BE2C (cell line): ENCODE measurements at places on chromosomes 3 and 15.

DNA sequence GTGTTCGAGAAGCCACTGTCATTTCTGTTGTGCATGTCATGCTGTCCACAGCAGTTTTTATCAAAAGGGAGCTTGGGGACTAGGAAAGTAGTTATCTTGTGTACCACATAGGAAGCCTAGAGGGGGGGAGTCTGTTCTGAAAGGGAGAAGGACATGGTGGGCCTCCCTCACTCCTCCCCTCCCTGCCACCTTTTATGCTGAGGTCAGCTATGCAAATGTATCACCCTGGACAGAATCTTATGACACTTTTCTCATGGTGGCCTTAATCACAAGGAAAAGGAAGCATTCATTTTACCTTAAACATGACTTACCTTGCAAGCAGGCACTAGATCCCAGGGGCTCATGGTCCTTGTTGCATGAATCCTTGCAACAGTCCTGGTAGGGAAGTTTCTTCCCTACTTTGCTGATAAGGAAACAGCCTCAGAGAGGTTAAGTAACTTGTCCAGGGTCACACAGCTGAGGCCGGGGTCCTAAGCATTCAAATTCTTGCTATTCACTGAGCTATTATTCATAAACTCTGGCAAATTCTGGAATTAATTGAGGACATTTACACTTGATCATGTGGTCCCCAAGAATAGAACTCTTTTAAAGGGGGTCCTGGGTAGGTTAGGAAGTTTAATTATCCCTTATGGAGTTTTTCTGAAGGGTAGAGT, 81.1 kb upstream of the SLC6A1 start:
- DNase-seq: no peak

- DNase-seq: no peak
These were observed 27.1 kb downstream of the HES1 start for GRCh38 chr3:194162817-194163584.

DNA sequence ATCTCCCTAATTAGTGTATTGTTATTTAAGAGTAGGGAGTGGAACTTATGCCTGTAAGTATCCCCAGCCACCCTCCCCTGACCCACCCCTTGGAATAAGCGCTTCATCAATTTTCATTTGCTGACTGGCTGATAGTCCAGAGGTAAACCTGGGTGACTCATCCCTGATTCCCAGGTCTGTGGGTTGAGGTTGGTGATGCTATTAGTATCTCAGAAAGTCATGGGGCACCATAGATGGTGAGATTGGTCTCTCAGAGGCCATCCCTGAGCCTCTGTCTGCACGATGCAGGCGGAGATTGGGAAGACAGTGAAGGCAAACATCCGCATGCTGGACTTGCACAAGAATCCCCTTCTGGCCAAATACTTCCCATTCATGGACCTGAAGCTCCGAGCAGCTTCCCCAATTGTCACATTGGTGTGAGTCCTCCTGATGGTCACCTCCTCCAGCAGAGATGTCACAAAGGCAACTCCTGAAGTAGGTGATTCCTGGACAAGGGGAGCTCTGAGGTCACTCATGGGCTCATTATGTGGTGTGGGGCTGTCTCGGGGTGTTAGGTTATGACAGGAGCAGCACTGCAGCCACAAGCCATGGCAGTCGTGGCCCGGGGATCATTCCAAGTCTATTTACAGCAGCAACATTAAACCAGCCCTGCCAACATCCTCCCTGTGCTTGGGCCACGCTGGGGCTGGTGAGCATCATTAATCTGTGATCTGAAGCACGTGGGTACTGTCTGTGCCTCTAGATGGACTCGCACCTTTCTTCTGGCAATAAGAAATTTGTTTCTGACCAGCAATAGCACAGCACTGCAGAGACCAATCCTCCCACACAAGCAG, 6.8 kb upstream of the TXNRD3 start:
- no peak for DNase-seq

DNA sequence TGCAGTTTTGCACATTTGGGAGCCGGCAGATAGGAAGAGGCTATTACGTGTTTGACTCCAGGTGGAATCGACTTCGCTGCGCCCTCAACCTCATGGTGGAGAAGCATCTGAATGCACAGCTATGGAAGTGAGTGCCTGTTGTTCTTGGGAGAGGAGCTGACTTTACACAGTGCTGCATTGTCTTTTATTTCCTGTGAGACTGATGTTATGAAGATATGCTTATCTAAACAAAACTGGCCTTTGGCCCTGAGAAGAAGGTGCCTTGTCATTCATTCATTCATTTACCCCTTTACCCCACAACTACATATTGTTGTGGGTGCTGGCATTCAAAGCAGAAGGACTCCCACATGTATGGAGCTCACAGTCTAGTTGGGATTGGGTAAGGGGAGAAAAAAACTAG, 32.6 kb downstream of the PSMD6 start:
- no peak for DNase-seq

DNA sequence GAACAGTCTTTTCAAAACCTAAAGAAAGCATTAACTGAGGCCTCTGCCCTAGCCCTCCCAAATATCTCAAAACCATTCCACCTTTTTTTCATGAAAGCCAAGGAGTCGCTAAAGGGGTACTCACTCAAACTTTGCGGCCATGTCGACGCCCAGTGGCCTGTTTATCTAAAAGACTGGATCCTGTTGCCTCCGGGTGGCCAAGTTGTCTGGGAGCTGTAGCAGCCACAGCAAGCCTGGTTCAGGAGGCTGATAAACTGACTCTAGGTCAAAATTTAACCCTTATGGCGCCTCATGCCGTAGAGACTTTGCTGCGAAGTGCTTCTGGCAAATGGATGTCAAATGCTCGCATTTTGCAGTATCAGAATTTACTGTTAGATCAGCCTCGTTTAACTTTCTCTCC, 39.5 kb downstream of the ZBTB11 start:
- no peak for DNase-seq

DNA sequence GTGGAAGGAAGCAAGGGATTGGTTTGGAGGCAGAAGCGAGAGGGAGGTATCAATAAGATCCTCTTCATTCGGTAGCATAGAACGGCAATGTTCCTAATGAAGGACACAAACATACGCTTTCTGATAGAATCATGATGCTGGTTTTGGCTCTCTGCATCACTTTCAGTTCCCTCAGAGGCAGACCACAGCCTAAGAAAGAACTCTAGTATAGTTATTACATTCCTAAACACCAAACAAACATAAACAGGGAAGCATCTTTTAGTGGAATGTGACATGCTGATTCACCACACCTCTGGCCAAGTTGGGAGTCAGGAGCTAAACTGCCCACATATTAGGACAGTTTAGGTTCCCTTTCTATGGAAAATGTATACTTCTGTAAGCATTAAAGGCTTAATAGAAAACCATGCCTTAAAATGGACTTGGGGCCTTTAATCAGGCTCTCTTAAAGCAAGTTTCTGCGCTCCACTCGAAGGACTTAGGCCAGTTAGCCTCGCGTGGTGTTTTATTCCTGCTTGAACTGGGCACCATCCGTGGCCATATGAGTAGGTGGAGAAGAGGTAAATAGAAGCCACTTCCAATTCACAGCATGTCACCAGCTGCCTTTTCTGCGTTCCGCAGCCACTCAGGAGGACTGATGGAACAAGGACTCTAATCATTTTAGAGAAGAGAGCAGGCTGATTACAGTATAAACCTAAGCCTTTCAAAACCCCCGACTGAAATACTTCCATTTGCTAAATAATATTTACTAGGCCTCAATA, 53.7 kb downstream of the CD47 start:
- DNase-seq: no peak

DNA sequence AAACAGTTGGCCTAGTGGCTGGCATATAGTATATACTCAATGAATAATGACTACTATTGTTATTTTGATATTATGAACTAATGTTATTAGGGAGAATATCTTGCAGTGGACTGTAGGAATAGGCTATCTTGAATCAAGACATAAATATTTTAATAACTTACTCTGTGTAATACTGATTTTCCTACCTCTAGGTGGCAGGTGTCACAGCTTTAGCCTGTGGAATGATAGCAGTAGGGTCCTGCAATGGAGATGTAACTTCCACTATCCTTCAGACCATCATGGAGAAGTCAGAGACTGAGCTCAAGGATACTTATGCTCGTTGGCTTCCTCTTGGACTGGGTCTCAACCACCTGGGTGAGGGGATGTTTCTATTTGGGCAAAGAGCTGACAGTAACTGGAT, 6.5 kb downstream of the PSMD2 start:
- no peak for DNase-seq

DNA sequence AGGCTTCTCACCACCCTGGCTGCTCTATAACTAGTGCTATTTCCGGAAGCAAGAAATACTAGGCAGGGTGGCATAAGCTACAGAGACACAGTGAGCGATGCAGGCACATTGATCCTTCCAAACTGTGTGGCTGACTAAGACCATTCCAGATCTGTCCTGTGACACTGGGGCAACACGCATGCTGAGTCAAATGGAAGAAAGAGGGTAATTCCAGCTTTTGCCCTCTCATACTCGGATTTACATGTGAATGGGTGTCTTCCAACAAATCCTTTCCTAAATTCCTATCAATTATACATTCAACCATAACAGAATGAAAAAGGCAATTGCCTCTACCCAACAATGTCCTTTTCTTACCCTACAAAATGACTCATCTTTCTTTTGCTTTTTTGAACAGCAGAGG, 5.1 kb downstream of the FSIP1 start:
- DNase-seq: no peak

DNA sequence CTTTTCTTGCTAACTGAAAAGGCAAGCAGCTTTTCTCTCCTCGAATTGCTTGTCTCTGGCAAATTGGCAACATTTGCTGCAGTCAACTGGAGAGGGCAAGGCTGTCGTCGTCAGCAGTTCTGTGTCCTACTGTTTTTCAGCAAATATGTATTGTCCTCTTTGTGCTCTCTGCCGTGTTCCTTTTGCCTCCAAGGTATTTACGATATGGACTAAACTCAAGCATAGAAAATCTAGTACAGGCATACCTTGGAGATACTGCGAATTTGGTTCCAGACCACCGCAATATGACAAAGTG, 558 bp upstream of the SLC30A4 start:
- no peak for DNase-seq

DNA sequence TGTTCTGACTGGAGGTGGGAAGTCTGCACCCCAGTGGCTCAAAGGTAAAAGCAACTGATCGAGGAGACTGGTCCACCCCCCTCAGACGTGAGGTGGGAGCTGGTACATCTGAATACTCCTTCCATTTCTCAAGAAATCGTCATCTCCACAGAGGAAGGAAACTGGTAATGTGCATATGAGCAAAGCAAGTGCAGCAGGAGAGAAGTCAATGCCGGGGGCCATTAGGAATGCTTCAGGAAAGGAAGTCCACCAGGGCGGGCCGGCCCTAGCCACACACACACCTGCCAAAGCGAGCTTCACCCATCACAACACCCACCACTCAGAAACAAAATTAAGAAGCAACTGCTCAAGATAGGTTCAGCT, 8.5 kb downstream of the TBC1D2B start:
- DNase-seq: no peak

DNA sequence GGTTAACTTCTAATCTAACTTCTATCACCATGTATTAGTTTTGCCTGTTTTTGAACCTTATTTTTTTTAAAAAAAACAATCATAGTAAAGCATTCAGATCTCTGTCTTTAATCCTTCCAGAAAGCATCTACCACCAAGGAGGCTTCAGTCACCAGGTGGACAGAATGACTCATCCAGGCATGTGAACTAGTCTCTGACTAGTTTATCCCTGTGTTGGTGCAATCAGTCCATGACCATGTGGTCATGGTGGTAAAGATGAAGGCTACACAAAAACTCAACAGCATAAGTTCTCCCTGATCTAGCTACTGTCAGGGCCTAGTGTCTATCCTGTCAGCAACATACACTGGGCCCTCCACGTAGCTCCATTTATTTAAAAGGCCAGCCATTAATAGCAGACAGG, 750.6 kb downstream of the AGBL1 start:
- no peak for DNase-seq

DNA sequence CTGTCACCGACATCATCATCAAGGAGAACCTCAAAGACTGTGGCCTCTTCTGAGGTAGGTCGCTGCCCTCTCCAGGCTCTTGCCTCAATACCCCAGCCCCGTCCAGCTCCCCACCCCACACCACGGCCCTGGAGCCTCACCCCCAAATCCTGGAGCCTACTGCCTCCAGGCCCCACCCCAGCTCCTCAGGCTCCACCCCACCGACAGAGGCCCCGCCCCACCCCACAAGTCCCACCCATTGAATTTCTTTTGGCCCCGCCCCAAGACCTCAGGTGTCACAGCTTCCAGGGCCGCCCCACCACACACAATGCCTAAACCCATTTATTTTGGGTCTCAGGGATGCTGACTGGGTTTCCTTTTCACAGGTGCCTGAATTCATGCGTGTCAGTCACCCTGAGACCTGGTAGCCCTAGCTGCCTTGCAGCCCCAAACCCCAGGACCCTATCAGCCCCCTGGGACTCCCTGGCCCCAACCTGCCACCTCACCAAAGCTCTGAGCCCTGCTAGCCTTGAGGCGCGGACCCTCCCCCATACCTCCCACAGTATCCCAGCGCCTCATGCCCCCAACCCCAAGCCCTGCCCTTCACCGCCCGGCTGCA, 3.6 kb downstream of the GNAT1 start:
- no peak for DNase-seq

- no peak for DNase-seq
These were observed 12.2 kb downstream of the SLCO2A1 start for GRCh38 chr3:134017490-134017889.

DNA sequence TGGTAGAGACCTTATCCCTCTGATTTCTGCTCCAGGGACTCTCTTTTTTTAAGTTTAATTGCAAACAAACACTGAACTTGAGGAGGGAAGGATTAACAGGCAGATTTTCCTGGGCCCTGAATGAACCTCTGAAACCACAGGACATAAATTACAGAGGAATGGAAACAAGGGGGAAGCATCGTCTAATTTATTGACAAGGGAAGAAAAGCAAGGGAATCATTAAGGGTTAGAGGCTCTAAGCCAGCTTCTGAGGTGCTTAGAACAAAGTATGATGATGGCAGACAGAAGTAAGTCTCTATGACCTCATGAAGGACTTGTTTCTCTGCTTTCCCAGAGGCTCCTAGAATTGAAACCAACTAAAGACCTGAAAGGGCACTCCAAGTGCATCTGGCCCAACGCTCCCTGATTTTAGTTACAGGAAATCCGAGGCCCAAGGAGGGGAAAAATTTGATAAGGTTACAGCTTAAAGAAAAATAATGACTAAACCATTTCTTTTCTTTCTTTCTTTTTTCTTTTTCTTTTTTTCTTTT, 244.7 kb upstream of the NR2E3 start:
- no peak for DNase-seq

- no peak for DNase-seq
These were observed 128.7 kb downstream of the APBA2 start for GRCh38 chr15:29014493-29014892.

GRCh38 chr3:48708481-48708889, 8.5 kb downstream of the IP6K2 start:
- DNase-seq: no peak

DNA sequence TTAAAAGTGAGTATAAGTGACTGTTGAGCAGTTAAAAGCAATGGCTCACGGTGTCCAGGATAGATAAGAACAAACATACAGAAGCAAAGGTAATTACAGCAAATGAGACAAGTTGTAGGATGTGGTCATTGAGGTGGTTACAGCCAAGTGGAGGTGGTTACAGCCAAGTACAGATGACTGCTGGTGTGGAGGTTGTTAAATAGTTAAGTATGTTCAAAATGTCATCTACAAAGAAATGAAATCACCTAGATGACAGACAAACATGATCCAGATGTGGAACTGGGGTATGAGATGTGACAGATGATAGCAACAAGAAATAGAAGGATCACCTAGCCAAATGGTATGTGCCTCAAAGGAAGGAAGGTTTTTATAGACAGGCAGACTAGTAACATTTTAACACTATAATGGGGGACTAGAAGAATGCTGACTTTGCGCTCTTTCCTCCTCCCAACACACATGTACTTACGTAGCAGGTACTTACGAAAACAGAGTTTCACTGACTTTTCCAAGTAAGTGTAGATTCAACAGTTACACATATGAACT, 6.8 kb upstream of the ANKRD28 start:
- no peak for DNase-seq

GRCh38 chr3:11477407-11477911, 166.3 kb downstream of the VGLL4 start:
- DNase-seq: no peak
